ENCODE measurements at places on chromosomes 2 and 18. TPM values are rescaled to one million over a fixed set of nuclear protein-coding genes. Genes with fewer than 3 reads are reported as not detected.

The AQP12B gene
- not detected for total RNA-seq

The FSIP2 gene
- 0.29 TPM for total RNA-seq

- no peak for DNase-seq
- no peaks in the 10 kb centered on the region for H3K4me1 ChIP-seq
- H3K27me3 ChIP-seq = no peaks in the 10 kb centered on the region
- no peak overlapping the region for H3K27ac ChIP-seq
Observed at GRCh38 chr2:102442967-102443828, 20.2 kb downstream of the IL18RAP start.

DNA sequence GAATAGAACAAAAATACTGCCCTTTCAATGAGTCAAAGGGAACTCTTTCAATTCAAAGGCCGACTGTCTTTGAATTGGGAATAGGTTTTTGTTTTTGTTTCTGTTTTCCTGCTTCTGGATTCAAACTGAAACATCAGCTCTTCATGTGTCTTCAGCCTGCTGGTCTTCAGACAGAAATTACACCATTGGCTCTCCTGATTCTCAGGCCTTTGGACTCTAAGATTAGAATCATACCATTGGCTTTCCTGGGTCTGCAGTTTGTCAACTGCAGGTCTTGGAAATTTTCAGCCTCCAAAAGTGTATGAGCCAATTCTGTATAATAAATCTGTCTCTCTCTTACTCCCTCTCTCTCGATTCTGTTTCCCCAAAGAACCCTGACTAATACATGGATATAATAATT, 31.1 kb downstream of the CTLA4 start:
- no peaks in the 10 kb centered on the region for H3K36me3 ChIP-seq
- H3K4me3 ChIP-seq = no peak overlapping the region

DNA sequence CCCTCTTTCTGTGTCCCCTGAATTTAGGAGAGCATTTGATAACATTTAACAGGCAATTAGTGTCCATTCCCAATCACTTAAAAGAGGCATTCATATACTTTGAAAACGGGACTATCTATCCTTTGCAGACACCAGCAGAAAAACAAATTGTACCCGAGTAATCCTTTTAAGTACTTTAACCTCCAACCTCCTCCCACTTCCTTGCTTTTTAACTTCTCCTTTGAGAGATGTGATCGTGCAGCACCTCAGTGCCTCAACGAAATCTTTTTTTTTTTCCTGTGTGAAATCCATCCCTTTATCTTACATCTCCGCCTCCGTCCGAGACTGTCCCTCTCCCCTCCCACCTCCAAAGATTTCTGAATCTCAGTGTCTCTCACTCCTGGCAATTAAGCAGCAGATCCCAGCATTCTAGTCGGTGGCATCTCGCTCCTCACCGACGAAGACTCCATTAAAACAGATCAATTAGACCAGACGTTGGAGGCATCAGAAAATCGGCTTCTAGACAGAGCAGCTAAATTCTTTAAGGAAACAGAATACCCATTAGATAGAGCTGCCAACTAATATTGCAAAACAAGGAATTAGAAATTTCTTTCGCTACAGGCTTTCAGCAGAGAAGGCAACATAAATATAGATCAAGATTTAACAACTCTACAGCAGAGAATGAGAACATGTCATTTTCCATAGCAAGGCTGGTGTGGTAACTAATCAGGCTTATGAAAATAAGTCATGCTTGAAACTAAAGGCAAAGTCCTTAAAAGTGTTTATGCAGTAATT, 1.9 kb upstream of the TMEFF2 start:
- H3K27me3 ChIP-seq = peaks cover 92% of the 10 kb centered on the region
- H3K4me1 ChIP-seq = peaks cover 23% of the 10 kb centered on the region
- H3K27ac ChIP-seq = no peak overlapping the region
- H3K36me3 ChIP-seq = no peaks in the 10 kb centered on the region

DNA sequence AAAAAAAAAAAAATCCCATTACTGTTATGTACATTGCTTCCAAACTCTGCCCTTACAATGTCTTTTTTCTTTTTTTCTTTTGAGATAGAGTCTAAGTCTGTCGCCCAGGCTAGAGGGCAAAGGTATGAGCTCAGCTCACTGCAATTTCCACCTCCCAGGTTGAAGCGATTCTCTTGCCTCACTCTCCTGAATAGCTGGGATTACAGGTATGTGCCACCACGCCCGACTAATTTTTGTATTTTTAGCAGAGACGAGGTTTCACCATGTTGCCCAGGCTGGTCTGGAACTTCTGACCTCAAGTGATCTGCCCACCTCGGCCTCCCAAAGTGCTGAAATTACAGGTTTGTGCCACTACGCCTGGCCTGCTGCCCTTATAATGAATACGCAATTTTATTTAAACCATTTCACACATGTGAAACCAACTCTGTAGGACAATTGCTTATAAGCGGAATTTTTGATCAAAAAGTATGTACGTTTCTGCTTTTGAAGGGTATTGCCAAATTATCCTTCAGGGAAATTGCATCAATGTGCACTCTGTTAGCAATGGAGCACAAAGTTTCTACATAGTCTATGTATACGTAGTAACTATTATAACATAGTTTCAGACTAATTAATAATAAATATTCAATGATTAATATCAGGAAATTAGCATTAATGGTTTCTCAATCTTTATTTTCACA, 55.7 kb upstream of the ACTR3 start:
- no peak overlapping the region for H3K27ac ChIP-seq
- no peaks in the 10 kb centered on the region for H3K27me3 ChIP-seq
- DNase-seq = no peak
- H3K4me1 ChIP-seq = no peaks in the 10 kb centered on the region
